ENCODE measurements at places on chromosomes 4 and X.

DNA sequence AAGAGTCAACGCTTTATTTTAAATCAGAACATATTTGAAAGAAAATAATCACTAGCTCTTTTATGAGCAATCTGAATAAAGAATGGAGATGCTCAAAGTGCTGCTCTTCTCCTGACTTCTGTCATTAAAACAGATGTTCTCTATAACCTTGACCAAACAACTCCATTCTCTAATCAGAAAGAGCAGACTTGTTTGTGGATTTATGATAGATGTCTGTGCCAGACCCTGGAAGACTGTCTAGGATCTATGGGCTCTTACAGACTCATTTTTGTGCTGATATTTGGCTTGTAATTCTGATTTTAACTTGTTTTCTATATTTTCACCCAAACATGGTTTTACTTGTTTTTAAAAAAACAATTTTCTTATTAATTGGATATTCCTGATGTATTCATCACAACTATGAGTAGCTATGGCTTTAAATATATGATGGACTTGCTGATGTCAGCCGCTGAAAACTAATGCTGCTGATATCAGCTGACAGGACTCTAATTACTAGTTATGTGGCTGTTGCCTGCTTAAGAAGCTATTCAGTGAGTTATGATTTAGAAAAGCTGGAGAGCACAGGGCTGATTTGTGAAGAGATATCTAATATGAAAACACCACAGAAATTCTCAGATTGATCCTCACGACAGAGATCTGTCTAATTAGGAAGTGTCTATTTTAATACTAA is 31.6 kb upstream of the MAML3 start:
- DNase-seq = no peak

DNA sequence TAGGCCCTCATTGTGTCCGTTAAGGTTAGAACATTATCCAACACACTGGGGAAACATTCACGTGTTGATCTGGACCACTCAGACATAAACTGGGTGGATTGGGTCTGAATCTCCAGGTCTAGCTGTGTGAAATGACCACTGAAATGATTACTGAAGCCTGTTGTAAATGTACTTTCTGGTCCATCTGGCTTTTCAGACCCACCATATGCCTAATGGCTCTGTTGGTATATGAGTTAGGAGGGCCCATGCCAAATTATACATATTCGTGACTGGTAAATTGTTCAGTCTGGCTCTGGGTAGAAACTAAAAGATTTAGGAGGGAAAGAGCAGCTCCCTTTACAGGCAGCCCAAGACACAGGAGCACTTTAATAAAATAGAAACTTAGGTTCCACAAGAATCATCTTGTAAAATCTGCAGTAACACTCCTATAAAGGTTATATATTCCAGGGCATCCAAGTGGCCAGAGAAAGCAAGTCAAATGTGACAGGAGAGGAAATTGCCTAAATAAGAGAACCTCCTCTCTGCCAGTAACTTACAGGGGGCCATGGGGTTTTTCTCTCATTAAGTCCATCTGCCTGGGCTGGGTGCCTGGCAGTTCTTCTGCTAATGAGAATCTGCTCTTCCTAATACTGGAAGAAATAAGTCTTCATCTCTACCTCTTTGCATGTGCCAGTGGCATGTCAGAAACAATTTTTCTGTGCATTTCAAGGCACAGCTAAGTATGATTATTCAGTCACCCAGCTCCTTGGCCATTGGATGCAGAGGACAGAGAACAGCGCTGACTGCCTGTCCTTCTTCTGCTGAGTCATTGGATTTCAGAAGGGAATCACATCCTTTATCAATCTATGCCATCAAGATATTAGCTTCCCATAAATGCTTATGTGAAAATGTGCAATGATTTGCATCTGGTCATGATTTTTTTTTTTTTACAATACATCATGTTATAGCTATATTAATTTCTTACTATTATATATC is 112.6 kb downstream of the GLRA2 start:
- no peak for DNase-seq

DNA sequence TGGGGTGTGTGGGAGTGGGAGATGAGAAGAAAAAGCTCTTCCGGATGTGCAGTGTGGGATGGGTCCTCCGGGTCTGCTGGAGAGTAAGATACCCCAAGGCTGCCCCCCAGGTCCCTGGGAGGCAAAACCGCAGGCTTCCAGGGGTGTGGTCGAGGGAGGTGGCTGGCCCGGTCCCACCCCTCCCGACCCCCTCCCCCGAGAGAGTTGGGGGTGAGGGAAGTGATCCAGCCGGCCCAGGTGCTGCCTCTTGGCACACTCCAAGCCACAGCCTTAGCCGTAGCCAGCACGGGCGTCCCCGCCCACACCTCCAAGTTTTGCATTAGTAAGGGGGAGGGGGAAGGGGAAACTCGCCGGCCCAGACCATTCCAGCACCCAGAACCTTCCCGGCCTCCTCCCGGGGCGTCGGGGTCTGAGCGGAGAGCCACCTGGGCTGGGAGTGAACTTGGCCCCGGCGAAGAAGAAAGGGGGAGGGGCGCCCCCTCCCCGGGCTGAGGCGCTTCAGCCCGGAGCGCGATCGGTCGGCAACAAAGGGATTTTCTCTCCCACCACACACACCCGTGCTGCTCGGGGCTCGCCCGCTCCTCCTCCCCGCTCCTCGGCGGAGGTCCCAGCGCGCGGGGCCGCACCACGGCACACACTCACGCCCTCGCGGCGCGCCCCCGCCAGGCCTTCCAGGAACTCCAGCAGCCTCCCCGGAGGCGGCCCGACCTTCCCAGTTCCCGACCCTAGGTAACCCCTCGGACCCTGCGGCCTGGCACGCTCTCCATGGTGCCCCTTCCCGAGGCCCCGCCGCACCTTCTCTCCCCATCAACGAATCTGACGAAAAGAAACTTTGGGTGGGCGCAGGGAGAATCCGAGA is 14.4 kb downstream of the BCOR start:
- no peak for DNase-seq

DNA sequence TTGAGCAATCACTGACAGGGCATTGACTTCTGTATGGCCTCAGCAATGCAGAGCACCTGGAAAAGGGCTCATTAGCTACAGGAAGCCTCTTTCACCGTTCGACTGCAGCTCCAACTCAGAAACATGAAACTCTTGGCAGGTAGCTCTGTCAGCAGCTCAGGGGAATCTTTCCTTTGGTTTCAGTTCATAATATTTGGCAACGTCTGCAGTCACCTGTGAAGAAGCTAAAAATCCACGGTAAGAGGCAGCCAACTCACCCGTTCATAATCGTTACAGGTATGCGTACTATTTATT is 354.9 kb downstream of the CAMK2D start:
- no peak for DNase-seq

DNA sequence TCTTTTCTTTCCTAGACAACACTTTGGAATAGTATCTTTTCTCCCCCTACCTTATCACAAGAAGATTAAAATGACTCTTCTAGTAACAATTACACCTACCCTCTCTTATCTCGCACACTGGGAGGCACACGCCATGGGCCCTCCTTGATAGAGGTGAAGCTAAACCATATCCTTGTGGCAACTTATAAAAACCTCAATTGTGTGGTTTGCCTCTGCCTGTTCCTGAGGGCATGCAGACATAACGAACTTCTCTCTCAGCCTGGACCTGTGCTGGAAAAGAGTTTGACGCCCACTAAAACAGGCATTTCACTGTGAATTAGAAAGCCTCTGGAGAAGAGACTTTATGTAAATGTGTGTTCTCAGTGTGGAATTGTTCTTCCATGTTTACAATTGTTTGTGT is 141.2 kb downstream of the NDST3 start:
- no peak for DNase-seq

GRCh38 chr4:6732441-6733357 is 16.7 kb downstream of the BLOC1S4 start:
- no peak for DNase-seq
